Fibroblast of pulmonary artery (primary cell): ENCODE measurements at places on chromosomes 2 and 18.
A peak's percentile ranks its signal among the peaks of the same experiment; 100 is the strongest.

- peak; percentile 98 for DNase-seq
Observed at GRCh38 chr2:219289537-219290361, 10.6 kb downstream of the DNAJB2 start.

- no peak for DNase-seq
Observed at GRCh38 chr18:79608999-79609461, 70.6 kb upstream of the CTDP1 start.

DNA sequence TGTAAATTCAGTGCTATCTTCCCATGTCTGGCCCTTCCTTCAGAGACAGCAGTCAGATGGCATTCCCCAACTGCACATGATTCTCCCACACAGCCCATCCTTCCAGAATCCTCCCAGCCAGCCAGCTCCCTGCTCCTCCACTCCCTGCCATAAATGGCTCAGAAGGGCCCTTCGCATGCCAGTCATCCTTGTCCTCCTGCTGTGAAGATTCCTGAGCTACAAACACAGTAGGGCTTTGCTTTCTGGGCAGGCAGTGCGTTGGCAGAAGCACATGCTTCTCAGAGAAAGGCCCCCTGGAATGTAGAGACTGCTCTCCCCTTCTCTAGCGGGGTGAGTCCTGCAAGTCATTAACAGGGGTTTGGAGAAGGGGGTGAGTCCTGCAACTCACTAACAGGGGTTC, 71.9 kb downstream of the TEX51 start:
- DNase-seq = no peak

- no peak for DNase-seq
Observed at GRCh38 chr18:62017618-62018017, 124.8 kb upstream of the RNF152 start.

DNA sequence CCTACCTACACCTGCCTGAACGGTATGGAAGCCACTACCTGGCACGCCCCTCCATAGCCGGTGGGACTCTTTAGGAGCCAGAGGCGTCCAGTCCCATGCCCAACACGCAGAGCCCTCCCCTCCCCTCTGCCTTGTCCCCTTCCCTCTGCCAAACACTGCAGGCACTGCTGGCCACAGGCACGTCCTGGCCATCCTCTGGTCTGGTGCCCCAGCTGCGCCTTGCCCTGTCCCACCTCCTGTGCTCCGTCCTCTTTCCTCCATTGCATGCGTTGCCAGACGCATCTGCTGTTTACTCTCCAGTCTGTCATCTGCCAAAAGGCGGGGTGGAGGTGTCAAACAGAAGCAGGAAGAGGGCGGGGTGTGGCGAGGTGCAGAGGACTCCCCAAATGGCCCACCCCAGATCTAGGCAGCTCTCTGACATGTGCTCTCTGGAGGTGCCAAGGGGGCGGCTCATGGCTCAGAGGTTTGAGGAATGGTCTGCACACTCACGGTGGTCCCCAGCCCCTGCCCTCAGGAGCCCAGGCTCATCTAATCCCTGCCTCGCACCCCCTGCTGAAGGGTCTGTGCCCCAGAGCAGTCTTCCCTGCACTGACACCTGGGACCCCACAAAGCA, 45.1 kb downstream of the HS6ST1 start:
- DNase-seq = no peak

GRCh38 chr2:144461308-144461766, 58.6 kb downstream of the ZEB2 start:
- peak; percentile 90 for DNase-seq

DNA sequence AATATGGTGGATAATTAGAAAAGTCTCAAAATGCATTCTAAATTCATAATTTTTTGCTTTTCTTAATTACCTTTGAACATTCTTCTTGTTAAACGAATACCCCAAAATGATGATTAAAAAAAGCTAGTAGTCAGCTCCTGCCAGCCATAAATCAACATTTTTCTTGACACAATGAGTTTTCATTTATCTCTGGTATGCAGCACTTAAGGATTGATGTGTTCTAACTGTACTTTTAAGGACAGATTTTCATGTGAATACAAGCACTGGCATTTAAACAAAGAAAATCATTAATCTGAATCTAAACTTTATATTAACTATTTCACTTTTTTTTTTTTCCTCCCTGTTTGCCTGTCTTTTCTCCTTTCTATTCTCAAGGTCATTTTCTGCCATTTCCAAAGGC, 976.8 kb downstream of the TMEM182 start:
- no peak for DNase-seq

DNA sequence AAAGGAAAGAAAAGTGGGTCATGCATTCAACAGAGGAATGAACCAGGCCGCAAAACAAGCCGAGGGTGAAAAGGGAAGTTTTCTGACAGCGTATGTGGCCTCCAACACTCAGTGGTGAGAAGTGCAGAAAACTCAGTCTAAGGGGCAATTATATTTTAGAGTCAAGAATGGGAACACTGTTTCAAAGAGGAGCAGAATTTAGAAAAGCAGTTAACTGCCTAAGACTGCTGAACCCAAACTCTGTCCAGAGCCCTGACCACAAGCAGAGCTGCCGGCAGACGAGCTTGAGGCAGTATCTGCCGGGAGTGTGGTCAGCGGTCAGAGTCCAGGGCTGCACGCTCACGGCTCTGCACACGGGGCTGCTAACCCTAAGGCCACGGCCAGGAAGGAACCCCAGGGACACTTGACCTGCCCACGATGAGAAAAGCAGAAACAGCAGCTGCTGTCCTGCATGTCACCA, 347.0 kb upstream of the ID2 start:
- DNase-seq = no peak

GRCh38 chr2:21890041-21890440, 766.3 kb downstream of the TDRD15 start:
- no peak for DNase-seq

GRCh38 chr18:23352042-23352441, 101.0 kb upstream of the RIOK3 start:
- DNase-seq = no peak

DNA sequence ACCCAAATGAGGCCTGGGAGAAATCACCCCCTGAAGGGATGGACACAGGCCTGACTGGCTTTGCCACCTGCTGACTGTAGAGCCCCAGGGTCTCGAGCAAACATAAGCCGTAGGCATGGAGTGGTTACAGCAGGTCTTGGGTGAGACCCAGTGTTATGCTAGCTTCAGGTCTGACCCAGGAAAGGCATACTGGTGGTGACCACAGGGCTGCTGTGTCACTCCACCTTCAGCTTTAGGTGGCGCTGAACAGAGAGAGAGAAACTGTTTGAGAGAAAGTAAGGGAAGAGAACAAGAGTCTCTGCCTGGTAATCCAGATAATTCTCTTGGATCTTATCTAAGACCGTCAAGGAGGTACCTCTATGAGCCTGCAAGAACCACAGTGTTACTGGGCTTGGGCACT, 1544.2 kb upstream of the TMEFF2 start:
- no peak for DNase-seq

GRCh38 chr18:60691061-60691460, 318.5 kb upstream of the MC4R start:
- no peak for DNase-seq

GRCh38 chr2:215918901-215919599, 94.3 kb downstream of the MREG start:
- DNase-seq = no peak

DNA sequence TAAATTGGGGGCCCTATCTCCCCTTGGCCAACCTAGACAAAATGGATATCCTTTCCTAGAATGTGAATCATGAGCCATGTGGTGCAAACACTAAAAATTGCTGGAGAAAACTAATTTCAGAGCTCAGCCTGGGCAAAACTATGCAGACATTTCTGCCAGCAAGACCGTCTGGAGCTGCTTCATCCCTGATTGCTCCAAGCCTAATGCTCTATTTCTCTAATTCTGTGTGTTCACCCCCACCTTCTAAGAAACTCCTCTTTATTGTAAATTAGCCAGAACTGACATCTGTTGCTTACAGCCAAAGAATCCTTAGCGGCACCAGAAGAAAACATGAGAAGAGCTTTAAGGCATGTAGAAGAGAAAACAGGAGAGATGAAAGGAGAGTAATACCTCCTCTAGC, 337.7 kb upstream of the CHAC2 start:
- DNase-seq = no peak

- DNase-seq = peak; percentile 72
Observed at GRCh38 chr2:171146633-171147032, 14.1 kb downstream of the TLK1 start.

DNA sequence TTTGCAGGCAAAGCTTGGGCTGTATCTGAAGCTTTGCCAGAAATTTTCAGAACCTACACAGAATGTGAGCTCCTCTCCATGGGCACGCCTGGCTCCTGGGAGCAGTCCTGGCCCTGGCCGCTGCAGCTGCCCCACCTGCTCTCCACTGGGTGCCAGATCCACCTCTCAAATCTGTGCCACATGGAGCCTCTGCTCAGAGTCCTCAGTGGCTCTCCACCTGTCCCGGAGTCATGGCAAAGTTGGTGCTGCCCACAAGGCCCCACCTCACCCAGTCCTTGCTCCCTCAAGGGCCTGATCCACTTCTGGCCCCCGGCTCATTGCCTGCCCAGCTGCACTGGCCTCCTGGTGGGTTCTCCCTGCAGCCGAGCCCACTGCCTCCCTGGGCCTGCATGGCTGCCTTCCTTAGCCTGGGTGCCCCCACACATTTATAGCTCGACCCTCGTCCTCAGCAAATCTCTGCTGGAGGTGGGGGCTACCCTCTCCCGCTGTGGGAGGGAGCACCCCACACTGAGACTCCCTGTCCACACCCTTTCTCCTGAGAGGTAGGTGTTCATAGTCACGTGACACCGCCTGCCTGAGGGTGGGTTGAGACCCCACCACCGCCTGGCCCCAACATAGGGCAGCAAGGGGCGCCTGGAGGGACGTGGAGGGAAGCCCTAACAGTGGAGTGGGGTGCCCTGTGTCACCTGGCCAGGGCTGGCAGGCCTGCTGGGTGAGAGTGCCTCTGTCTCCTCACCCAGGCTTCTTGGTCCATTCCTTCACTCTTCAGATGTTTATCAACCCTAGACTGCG, 224.1 kb downstream of the SH3RF3 start:
- no peak for DNase-seq

DNA sequence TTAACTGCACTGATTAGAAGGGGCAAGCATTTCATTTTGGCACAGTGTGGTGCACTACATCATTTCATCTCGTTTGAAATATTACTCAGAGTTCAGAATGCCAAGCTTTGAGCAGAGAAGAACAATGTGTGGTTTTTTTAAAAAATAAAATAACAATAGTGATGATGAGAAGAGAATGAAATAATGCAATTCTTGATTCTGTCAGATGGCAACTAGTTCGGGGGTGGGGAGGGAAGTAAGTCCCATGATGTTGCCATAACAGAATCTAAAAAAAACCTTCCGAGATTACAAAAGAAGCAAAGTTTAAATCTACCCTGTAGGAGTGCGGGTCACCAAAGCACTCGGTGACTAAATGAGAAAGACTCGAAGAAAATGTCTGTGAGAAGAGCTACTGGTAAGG, 490.4 kb downstream of the NR4A2 start:
- peak; percentile 50 for DNase-seq

GRCh38 chr2:66585587-66585986, 150.7 kb downstream of the MEIS1 start:
- DNase-seq = no peak

GRCh38 chr2:236642125-236642524, 72.5 kb downstream of the ACKR3 start:
- peak; percentile 1 for DNase-seq

DNA sequence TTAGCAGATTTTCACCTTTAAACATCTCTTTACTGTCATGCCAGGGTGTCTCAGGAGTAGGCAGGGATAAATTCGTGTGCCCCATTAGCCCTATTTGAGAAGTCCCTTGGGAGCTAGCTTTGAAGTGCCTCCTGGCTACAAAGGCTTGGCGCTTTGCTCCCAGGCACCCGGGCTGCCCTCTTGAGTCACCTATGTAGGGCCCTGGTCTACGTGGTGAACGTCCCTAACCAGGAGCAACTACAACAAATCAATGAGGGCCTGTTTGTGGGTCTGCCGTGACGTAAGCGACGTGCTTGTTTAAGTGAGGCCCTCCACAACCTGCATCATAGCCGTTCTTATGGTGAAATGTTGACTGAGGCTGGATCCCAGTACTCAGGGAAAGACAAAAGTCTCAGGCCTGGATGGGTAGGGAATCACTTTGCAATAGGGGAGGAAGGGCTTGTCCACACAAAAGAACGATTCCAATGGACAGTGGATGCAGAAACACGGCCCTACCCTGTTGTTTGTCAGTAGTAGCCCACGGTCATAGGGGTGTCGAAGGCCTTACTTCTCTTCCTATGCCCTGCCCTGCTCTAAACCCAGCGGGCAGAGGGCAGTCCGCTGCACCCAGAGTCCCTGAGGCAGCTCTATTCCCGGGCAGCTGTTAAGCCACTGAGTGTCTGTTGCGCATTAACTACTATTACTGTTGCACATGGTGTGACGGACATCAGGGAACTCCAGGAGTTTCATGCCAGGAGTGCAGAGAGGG, 93.9 kb downstream of the INHBB start:
- DNase-seq = no peak

- no peak for DNase-seq
Observed at GRCh38 chr2:38765551-38765950, 12.5 kb upstream of the GEMIN6 start.

DNA sequence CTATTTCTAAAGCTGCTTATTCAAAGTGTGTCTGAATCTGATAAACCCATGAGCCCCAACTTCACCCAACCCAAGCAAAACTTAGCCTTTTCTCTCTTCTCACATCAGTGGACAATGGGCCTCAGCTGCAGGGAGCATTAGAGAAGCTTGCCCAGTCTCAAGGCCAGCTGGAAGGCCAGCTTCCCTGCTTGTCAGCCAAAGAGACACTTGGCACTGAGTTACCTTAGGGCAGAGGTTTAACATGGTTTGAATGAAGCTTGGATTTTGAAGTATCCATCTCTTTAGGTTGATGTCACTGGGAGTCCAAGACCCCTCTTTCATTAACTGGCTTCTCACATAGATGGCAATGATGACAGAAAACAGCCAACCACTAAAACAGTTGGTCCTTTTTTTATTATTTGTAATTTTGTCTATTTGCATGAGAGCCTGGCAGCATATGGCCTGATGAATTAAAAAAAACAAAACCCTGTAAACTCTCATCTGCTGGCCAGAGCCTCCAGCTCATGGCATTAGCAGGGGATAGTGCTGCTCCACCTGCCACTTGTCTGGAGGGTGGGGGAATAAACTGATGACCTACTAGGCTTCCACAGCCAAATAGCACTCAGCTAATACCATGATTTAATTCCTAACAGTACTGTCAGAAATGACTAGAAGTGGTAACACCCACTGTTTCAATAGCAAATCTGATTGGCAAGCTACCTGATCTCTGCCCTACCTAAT, 137.0 kb downstream of the UBE2E3 start:
- no peak for DNase-seq

DNA sequence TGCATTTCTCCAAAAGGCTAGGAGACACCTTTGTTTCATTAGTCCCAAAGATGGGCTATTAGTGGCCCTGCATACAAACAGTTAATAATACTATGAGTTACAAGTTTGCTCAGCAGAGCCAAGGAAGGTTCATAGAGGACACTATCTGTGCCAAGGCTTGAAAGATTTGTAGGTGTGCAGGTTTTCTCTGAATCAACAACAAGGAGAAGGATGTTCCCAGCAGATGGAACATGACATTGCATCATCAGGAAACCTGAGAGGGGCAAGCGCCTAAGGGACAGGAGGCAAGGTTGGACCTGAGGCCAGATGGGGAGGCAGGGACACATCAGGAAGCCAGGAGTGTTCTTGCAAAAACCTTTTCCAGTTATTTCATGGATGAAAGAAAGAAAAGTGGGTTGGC, 35.4 kb upstream of the STK17B start:
- DNase-seq = no peak
